ENCODE measurements at places on chromosomes 4 and X. TPM values are rescaled to one million over a fixed set of nuclear protein-coding genes. Genes with fewer than 3 reads are reported as not detected.

GRCh38 chr4:21982087-21982486, 33.5 kb upstream of the KCNIP4 start:
- no peaks in the 10 kb centered on the region for H3K36me3 ChIP-seq
- H3K27ac ChIP-seq = no peak overlapping the region
- no peak overlapping the region for H3K4me3 ChIP-seq
- no peaks in the 10 kb centered on the region for H3K4me1 ChIP-seq
- DNase-seq = no peak

- H3K4me1 ChIP-seq = no peaks in the 10 kb centered on the region
- no peak overlapping the region for H3K4me3 ChIP-seq
- no peak for DNase-seq
- H3K27me3 ChIP-seq = no peaks in the 10 kb centered on the region
- no peak overlapping the region for H3K27ac ChIP-seq
These were observed 305.7 kb downstream of the DHX15 start for GRCh38 chr4:24278693-24279092.

- H3K36me3 ChIP-seq = no peaks in the 10 kb centered on the region
- peaks cover 5% of the 10 kb centered on the region for H3K4me1 ChIP-seq
- H3K4me3 ChIP-seq = no peak overlapping the region
- no peak for DNase-seq
These were observed 65.4 kb downstream of the HTRA3 start for GRCh38 chr4:8334786-8335460.

- H3K36me3 ChIP-seq = no peaks in the 10 kb centered on the region
- no peak overlapping the region for H3K27ac ChIP-seq
- no peak for DNase-seq
- H3K4me1 ChIP-seq = no peaks in the 10 kb centered on the region
- no peak overlapping the region for H3K4me3 ChIP-seq
These were observed 152.0 kb upstream of the SLC4A4 start for GRCh38 chr4:71186566-71187403.

- no peaks in the 10 kb centered on the region for H3K27me3 ChIP-seq
- no peak for DNase-seq
- no peaks in the 10 kb centered on the region for H3K4me1 ChIP-seq
- H3K27ac ChIP-seq = no peak overlapping the region
- peaks cover 2% of the 10 kb centered on the region for H3K36me3 ChIP-seq
These were observed 53.2 kb downstream of the MTM1 start for GRCh38 chrX:150621652-150622051.

The PAGE5 gene
- 149 TPM for total RNA-seq

- no peak overlapping the region for H3K27ac ChIP-seq
- no peaks in the 10 kb centered on the region for H3K27me3 ChIP-seq
- H3K4me3 ChIP-seq = no peak overlapping the region
These were observed 24.1 kb downstream of the ATP8A1 start for GRCh38 chr4:42632653-42633382.

DNA sequence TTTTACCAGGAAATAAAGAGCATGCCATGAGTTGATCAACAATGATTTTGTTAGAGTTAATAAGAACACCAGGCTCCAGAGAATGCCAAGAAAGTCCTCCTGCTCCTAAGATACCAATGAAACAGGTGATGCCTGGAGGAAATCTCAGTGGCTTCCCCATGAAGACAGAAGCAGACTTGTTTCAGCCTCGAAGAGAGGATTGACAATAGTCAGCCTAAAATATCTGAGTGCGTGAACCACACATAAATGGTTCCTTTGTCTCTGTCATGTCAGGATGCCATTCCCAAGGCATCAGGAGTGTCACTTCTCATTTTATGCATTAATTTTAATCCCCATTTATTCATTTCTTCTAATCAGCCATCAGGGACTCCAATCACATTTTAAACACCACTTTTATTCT, 69.6 kb downstream of the PHOX2B start:
- H3K27ac ChIP-seq = no peak overlapping the region
- no peak for DNase-seq
- H3K36me3 ChIP-seq = no peaks in the 10 kb centered on the region
- H3K27me3 ChIP-seq = 0 out of 2 replicates have a peak, but pooled peaks cover 3% of the 10 kb centered on the region
- no peaks in the 10 kb centered on the region for H3K4me1 ChIP-seq

DNA sequence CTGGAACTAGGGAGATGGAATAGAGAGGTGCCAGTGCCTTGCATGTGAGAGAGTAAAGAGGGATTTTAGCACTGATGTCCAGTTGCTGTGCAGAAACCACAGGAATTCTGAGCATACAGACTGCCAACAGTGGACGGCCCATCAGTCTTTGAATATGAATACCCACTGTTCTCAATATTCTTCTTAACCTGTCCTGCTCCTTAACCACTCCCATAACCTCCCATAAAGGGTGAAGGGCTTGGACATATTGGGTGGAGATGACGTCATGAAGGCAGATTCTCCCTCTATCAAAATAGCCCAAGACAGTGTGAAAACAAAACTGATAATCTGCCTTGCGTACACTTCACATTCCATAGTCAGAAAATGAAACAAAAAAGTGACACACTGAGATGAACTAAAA, 1313.7 kb upstream of the PABPC4L start:
- no peak overlapping the region for H3K4me3 ChIP-seq
- no peaks in the 10 kb centered on the region for H3K36me3 ChIP-seq
- no peak for DNase-seq
- no peaks in the 10 kb centered on the region for H3K4me1 ChIP-seq

DNA sequence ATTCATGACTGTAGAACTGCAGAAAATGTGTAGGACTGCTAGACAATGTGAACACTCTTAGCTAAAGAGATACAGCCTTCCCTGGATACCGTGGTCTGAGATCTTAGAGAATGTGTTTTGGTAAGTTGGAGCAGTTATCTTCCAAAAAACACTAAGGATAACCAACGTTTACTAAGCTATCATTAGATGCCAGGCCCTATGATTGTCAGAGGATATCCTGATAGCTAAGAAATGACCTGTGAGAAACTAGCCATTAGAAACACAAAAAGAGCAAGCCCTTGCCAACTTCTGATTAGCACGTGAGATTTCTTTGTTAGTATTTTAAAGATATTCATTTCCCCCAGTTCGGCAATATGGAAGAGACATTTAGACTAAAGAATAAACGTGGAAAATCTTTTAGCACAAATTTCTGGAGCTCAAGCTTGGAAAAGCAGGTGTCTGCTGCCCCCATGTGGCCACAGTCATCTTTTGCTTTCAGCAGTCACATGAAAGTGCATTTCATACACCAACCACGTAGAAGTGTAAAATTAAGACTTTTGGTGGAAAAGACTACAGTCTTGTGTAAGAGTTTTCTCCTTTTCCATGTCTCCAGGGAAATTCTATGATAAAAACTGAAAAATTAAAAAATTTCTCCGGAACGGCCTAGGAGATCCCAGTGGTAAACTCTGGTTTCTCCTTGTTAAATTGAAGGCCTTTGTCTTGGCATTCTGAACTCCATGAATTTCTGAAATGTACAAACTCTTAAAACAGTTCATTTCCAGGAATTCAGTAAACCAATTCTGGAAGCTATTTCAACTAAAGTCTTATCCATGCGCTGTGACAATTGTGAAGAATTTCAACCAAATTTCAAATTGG, 136.4 kb downstream of the ZNF674 start:
- H3K36me3 ChIP-seq = no peaks in the 10 kb centered on the region
- DNase-seq = peak; percentile 54
- no peaks in the 10 kb centered on the region for H3K4me1 ChIP-seq
- no peaks in the 10 kb centered on the region for H3K27me3 ChIP-seq
- no peak overlapping the region for H3K4me3 ChIP-seq

DNA sequence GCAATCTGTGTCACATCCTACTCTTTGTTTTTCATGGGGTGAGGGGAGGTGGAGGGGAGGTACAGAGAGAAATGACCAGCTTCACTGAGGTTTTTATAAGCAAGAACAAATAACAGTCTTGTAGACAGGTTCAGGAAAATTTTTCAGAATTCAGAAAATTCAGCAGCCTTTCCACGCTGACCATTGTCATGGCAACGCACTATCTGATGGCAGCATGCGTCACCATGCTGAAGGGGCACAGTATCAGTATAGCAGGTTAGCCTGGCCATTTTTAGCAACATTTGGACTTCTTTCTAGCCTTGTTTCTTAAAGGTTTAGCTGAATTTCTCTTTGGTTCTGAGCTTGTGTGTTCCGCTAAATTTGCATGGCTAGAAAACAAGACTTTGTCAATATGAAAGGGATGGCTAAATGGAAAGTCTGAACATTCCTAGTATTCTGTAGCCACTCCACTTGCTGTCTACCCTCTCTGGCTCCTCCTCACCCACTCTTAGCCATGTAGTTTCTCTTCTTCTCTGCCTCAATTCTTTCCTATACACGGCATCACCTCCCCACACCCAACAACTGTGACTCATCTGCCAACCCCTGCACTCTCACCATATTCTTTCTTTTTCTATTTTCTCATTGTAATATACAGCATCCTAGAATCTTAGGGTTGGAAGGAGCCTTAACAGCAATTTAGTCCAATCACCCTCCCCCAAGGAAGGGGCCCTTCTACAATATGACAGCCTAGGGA, 42.7 kb upstream of the CITED1 start:
- no peak overlapping the region for H3K27ac ChIP-seq
- H3K4me3 ChIP-seq = no peak overlapping the region
- peak; percentile 12 for DNase-seq
- H3K27me3 ChIP-seq = no peaks in the 10 kb centered on the region
- no peaks in the 10 kb centered on the region for H3K4me1 ChIP-seq

- no peak overlapping the region for H3K4me3 ChIP-seq
- DNase-seq = no peak
- no peaks in the 10 kb centered on the region for H3K4me1 ChIP-seq
These were observed 216.6 kb downstream of the SHROOM3 start for GRCh38 chr4:76651616-76652015.

DNA sequence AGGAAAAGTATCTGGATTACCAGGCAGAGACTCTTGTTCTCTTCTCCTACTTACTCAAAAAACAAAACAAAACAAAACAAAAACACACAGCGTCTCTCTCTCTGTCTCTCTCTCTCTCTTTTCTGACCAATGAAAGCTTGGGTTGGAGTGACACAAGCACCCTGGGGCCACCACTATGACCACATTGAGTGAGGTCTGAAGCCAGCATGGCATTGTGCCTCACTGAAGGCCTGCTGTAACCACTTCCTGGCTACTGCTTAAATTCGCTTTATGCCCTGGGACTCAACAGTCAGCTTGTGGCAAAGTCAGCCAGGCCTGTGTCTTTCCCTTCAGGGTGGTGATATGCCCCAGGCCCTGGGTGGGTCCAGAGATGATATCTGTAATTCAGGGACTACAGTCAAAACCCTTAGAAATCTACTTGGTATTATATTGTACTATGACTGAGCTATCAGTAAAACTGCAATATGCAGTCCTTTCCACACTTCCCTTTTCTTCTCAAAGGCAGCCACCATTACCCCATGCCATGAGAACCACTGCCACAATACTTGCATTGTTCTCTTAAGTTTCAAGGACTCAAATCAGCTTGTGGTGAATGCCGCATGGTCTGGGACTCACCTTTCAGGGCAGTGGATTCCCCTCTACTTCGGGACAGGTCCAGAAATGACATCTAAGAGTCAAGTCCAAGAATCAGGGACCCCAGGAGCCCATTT, 606.8 kb upstream of the KLHL4 start:
- H3K36me3 ChIP-seq = no peaks in the 10 kb centered on the region
- DNase-seq = no peak
- no peak overlapping the region for H3K27ac ChIP-seq
- no peaks in the 10 kb centered on the region for H3K4me1 ChIP-seq

DNA sequence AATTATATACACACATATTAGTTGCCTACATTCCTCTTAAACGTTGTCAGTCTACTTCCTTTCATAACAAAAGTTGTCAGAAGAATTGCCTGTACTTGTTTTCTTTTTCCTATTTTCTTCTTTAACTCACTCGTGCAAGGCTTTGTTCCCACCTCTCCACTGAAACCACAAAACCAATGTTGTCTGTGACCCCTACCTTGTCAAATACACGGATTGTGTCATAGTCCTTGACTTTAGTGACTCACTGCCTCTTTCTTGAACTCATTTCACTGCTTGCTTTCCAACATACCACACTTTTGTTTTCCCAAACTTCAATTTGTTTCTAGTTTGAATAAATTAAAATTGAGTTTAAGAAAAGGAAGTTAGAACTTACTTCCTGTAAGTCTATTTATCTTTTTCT, 283.9 kb upstream of the AGA start:
- H3K27me3 ChIP-seq = no peaks in the 10 kb centered on the region
- H3K36me3 ChIP-seq = no peaks in the 10 kb centered on the region
- no peak for DNase-seq
- no peaks in the 10 kb centered on the region for H3K4me1 ChIP-seq
- H3K27ac ChIP-seq = no peak overlapping the region

The ABLIM2 gene
- total RNA-seq = not detected

The SUPT20HL2 gene
- not detected for total RNA-seq

GRCh38 chrX:21745756-21746155, 12.2 kb downstream of the SMPX start:
- peak; percentile 23 for DNase-seq
- no peaks in the 10 kb centered on the region for H3K4me1 ChIP-seq
- H3K4me3 ChIP-seq = no peak overlapping the region
- no peaks in the 10 kb centered on the region for H3K27me3 ChIP-seq
- H3K36me3 ChIP-seq = no peaks in the 10 kb centered on the region
- H3K27ac ChIP-seq = no peak overlapping the region

Measured in K562 (cell line).